ENCODE measurements at places on chromosomes 5 and 9.

DNA sequence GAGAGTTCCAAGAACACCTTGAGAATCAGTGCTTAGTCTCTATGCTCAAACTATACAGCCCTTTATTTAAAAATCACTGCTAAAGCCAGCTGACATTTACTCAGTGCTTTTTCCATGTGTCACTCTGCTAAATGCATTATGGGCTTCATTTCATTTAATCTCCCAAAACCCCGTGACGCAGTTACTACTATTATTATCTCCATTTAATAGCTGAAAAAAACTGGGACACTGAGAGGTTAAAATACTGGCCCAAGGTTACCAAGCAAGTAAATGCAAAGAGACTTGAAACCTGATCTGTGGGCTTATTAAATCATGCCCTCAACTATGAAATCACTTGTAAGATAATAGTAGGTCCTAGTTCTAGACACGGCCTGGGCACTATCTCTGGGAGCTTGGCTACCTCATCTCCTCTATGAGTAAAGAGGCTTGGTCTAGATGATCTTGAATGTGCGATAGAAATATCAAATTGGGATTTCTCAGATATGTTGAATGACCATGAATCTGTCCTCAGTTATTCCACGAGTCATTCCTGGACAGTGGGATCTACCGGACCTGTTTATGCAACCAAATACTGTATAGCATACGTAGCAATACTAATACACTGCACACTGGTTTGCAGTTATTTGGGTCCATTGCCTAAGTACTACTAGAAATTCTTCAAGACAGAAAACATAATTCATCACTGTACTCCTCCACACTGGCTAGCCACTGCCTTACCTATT is 32.3 kb downstream of the MARCHF11 start:
- H3K4me3 ChIP-seq, result no peak overlapping the region
- no peaks in the 10 kb centered on the region for H3K4me1 ChIP-seq
- no peaks in the 10 kb centered on the region for H3K36me3 ChIP-seq
- no peaks in the 10 kb centered on the region for H3K27me3 ChIP-seq
- no peak overlapping the region for H3K27ac ChIP-seq
- no peak for DNase-seq

DNA sequence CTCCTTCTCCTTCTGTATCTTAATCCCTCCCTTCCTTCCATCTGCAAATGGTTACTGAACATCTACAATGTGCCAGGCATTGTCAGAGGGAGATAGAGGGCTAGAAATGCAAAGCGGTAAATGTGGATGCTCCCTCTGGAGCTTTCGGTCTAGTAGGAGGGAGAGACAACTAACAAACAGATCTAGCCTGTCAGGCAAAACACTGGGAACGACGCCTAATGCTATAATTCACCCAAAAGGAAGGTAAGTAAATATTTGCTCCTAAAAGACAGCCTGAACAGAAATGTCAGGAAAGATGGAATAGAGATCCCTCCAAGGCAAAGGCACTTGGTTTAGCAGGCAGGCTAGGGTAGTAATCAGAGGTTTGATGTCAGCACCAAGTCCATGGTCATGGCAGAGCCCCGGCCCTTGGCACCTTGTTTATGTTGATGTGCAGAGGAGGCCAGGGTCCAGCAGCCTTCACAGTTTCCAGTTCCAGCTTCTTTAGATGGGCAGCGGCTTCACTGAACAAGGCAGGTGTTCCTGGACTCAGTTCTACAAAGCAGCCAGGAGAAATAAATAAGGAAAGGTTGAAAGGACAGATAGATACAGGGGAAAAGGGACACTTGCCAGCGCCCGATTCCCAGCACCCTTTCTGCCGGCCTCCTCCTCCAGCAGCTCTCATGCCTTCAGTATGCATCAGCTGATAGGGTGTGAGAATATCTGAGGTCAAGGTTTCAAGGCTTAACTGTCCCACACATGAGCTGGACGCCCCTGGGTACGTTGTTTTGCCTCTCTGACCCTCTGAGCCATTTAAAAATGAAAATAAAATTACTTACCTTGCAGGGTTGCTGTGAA is 46.5 kb upstream of the FRRS1L start:
- H3K27me3 ChIP-seq, result peaks cover 41% of the 10 kb centered on the region
- no peaks in the 10 kb centered on the region for H3K36me3 ChIP-seq
- DNase-seq, result no peak
- H3K27ac ChIP-seq, result no peak overlapping the region
- H3K4me3 ChIP-seq, result no peak overlapping the region

DNA sequence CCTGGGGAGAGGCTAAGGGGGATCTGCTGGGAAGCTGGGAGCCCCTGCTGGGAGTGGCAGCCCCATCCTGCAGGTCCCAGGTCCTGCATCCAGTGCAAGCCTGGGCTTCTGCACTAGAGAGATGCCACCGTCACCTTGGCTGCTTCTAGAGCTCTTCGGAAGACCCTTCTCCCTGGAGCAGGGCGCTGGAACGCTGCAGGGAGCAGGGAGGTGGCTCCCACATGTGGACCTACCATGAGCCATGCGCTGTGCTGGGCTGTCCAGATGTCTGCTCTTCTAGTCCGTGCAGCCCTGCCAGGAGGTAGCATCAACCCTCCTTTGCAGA is 90.9 kb upstream of the PHYKPL start:
- peaks cover 5% of the 10 kb centered on the region for H3K27me3 ChIP-seq
- H3K4me3 ChIP-seq, result no peak overlapping the region
- no peak for DNase-seq
- no peaks in the 10 kb centered on the region for H3K36me3 ChIP-seq
- no peak overlapping the region for H3K27ac ChIP-seq

DNA sequence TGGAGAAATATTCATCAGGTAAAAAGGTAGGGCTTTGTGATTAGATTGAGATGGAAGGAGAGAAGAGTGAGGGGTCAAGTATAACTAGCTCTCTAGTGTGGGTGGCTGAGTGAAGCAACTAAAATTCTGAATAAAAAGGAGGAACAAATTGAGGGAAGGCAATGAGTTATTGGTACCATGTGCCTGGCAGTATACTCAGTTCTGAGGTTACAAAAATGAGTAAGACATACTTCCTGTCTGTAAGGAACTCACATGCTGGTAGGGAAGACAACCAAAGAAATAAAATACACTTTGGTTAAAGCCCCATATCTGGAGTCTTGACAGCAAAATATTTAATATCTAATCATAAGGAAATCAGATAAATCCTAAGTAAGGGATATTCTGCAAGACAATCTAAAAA is 476.8 kb upstream of the C9orf72 start:
- no peak overlapping the region for H3K4me3 ChIP-seq
- H3K27ac ChIP-seq, result no peak overlapping the region
- H3K27me3 ChIP-seq, result no peaks in the 10 kb centered on the region
- no peak for DNase-seq
- H3K36me3 ChIP-seq, result no peaks in the 10 kb centered on the region
- no peaks in the 10 kb centered on the region for H3K4me1 ChIP-seq

GRCh38 chr5:107218457-107219193 is 452.1 kb downstream of the EFNA5 start:
- H3K27me3 ChIP-seq, result no peaks in the 10 kb centered on the region
- no peak overlapping the region for H3K4me3 ChIP-seq
- no peak overlapping the region for H3K27ac ChIP-seq
- DNase-seq, result no peak
- H3K4me1 ChIP-seq, result no peaks in the 10 kb centered on the region
- H3K36me3 ChIP-seq, result no peaks in the 10 kb centered on the region

GRCh38 chr5:162190-162564 is 29.1 kb upstream of the LRRC14B start:
- no peaks in the 10 kb centered on the region for H3K36me3 ChIP-seq
- no peak overlapping the region for H3K27ac ChIP-seq
- DNase-seq, result no peak
- H3K4me3 ChIP-seq, result no peak overlapping the region
- H3K27me3 ChIP-seq, result peaks cover under 1% of the 10 kb centered on the region
- H3K4me1 ChIP-seq, result peaks cover 38% of the 10 kb centered on the region
